ENCODE measurements at places on chromosomes 4 and X.

DNA sequence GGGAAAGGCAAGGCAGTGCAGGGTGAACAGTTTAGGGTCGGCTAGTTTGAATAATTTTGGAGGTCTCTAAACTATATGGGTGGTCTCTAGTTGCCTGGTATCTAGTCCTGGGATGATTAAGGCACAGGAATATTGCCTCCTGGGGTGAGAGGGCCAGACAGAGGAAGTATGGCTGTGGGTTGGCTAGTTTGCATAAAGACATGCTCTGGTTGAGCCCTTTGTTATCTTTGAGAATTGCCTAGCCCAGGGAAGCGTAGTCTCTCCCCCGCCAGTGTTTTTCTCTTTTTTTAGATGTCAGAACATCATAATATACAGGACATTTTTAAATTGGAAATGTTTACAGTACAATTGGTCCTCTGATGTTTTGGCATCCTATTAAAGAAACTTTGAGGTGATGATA, 163.5 kb downstream of the PWWP3B start:
- DNase-seq, result no peak

GRCh38 chr4:184792950-184793555, 32.7 kb downstream of the ACSL1 start:
- DNase-seq, result no peak

GRCh38 chrX:108131471-108131870, 39.9 kb downstream of the ATG4A start:
- no peak for DNase-seq

- peak; percentile 21 for DNase-seq
Measured at GRCh38 chrX:103343105-103343504, 13.1 kb downstream of the TCEAL7 start.

DNA sequence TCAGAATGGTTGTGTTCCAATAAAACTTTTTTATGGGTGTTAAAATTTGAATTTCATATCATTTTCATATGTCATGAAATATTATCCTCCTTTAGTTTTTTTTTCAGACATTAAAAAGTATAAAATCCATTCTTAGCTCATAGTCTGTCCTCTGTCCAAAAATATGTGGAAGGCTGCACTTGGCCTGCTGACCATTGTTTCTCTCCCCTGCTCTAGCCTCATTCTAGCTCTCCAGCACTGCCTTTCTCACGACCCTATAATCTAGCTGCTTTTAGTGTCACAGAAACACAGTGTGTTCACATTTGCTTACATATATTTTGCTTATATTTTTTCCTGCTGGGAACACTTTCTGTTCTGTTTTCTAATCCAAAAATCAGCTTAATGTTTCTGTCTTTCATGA, 165.0 kb upstream of the ANK2 start:
- DNase-seq, result no peak

DNA sequence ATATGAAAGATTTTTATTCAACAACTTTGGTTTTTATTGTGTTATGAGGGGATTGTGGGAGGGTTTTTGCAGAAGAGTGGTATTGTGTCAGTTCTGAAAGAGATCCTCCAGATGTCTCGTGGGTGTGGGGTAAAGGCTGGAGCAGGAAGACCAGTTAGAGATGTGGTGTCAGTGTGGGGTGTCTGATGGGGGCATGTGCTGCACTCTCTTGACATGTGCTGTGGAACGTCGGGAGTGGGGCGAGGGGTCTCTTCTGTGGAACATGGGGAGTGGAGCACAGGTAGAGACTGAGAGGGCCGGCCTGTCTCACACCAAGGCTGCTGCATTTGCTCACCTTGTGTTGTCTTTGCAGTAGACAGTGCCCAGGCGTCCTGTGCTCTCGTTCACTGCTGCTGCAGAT, 37.6 kb downstream of the FAM193A start:
- DNase-seq, result no peak

DNA sequence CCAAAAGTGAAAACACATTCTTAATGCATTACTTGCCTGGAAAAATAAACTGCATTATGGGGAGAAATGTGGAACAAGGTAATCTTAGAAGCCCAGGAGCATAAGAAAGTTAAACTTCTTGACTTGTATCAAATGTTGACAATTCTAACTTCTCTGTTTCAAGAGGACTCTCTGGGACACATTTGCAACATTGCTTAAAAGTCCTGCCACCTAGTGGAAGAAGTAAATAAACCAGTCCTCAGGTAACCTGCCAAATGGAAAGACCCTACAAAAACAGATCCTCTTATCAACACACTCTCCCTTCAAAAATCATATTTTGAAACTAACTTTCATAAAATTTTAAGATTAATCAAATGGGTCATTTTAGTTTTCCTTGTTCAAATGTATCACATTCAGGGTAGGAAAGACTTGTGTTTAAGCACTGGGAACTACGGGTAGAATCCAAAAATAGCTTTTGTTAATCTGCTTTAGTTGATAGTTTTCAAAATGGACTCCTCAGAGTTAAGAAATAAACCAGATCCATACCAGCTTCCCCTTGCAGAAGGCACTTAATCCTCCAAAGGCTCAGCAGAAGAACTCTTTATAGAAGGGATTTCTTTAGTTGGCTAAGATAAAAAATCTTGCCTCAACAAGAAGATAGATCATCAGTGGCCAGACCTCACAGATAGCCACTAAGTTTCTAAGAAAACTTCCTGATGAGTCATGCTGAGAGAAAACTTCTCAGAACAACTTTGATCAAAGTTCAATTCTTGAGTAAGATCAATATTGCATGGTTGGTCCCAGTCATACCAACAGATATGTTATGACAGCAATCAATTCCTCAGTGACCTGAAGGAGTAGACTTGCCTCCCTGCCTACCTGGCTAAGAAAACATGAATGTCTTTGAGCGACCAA, 141.7 kb downstream of the HHIP start:
- no peak for DNase-seq

DNA sequence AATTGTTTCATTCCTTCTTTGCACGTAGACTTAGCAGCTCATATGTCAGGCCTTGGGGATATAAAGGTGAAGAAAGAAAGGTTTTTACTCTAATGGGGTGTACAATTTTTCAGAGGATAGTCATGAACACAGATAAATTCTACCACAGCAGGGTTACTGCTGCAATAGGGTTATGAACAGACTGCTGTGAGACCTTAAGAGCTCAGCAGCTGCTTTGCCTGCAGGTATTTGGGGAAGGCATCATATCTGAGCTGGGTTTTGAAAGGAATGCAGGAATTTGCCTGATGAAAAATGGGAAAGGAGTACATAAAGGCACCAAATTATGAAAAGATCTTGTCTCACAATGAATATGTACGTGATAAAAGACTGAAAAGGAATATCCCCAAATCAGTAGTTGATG, 128.9 kb downstream of the CEP135 start:
- no peak for DNase-seq

DNA sequence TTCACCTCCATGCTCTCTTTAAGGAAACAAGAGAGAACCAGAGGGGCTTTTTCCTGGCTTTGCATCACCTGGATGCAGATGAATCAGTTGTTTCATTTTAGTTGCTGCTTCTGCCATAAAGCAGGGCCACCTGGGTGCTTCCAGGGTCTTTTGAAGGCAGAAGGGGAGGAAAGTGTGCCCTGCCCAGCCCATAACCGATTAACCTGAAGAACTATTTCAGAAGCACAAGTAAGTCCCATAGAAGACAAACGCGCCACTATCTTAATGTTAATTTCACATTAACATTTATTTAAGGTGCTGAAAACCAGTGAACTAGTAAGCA, 32.1 kb downstream of the IRF2 start:
- no peak for DNase-seq

DNA sequence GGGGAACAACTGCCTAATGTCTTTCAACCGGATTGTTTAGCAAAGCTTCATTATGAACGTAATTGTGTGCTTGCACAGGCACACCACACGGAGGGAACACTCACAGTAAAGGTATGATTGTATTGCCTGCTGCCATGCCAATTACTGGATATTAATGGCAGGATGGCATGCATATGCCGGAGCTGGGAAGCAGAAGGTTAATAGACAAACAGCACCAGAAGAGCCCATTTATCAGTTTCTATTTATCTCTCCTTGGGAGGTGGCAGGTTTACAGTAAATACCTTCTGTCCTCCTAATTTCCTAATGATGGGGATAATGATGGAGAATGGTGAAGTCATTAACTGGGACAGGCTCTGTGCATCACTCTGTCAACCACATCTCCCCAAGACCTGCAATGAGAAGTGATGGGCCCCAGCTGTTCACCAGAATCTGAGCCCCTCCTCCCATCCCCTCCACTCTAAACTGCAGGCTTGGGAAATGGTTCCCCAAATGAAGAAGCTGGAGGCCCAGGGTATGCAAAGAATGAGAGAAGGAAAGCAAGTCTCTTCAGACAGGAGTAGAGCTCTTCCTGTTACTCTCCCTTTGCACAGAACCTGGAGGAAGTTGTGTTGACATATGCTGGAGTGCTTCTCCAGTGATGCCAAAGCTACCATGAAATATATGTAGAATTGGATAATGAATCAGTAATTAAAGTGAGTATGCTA, 160.8 kb downstream of the NAA11 start:
- peak; percentile 27 for DNase-seq

- no peak for DNase-seq
Measured at GRCh38 chr4:132662456-132662855, 486.6 kb upstream of the PCDH10 start.

GRCh38 chr4:64174247-64174882, 234.9 kb downstream of the TECRL start:
- DNase-seq, result no peak
